ENCODE measurements at places on chromosomes 7 and 10.

GRCh38 chr7:320297-320696 is 30.3 kb downstream of the FOXL3 start:
- no peak for DNase-seq

- DNase-seq: no peak
These were observed 167.5 kb upstream of the MEOX2 start for GRCh38 chr7:15853832-15854470.

DNA sequence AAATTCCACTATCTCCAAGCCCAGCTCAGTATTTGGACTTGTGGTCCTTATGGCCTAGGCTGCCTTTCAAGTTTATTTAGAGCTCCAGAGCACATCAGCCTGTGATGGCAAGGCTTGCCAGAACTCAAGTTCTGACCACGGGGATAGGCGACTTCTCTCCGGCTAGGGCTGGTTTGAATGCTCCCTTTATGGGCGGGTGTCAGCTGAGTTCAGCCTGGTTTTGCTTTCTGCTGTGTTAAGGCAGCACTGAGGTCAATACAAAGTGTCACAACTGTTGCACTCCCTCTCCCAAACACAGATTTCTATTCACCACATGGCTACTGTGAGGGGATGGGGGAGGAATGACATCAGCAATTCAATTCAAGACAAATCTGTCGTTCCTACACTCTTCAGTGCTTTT is 318.1 kb upstream of the MYO3A start:
- no peak for DNase-seq

GRCh38 chr7:116139007-116139406 is 71.3 kb upstream of the TES start:
- no peak for DNase-seq
